LoVo (cell line): ENCODE measurements at places on chromosomes 13 and 19.

DNA sequence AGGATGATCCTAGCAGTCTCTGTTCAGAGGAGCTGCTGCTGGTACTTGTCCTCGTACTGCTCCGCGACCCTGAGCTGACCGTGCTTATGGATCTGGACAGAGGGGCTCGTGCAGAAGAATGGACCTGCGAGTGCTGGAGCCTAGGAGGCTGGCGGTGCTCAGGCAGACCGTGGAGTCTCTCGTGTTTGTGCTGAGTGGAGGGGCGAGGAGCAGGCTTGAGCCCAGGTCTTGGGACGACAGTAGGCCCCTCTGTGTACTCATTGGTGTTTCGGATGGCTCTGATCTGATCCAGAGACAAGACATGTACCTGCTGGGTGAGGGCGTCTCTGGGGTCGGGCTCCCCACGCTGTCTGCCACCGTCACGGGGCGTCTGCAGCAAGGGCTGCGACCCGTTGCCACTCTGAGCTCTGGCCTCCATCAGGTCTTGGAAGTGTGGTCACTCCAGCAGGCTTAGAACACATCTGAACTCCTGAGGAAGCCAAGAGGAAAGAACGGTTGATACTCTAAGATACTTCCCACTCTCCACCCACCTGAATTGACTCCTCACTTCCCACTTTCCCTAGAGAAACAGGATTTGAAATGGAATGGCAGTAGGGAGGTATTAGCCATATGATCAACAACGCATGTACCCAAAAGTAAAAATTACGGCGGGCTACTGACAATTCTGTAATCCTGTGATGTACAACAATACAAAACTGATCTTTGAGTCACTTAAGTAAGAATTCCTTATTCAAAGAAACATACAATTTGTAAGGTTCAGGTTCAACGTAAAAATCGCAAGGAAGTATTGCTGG is 3.4 kb downstream of the SPRY2 start:
- no peak for DNase-seq

GRCh38 chr13:74622284-74622683 is 488.1 kb upstream of the KLF12 start:
- DNase-seq = no peak

DNA sequence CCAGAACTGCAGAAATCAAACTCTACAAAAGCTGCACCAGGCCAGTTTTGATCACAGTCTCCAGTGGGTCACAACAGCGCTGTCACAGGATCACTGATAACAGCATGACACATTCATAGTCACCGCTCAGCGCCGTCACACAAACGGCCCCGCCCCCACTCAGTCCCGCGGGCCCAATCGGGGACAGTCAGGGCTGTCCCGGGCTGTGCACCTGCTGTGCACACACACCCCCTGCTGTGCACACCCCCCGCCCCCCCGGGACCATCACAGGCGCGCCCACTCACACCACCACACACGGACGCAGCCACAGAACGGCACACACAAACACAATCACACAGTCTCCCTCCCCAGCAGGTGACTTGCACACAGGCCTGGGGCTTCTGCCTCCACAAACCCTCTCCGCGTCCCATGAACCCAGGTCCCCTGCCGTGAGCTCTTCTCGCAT is 435 bp upstream of the ZNF382 start:
- DNase-seq = no peak

- no peak for DNase-seq
Observed at GRCh38 chr13:89432997-89433396, 1761.8 kb downstream of the SLITRK5 start.

- DNase-seq = no peak
Observed at GRCh38 chr13:45103449-45103848, 16.9 kb upstream of the GTF2F2 start.

DNA sequence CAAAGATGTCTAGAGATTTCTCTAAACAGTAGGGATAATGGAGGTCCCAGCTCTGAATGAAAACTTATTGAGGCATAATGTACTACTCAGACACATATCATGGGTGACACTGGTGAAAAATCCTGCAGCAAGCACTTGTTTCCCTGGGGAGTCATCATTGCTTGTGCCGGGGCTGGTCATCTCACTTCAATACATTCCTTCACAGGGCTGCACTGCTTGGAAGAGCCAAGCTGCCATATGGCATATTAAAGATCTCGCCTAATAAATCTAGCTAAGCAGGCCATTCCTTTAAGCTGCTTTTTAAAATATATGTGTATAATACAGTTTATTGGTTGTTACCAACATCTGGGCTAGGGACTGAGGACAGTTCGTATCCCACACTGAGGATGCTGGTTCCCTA is 332.2 kb upstream of the GPC6 start:
- DNase-seq = no peak
